ENCODE measurements at places on chromosomes 6 and 20. TPM values are rescaled to one million over a fixed set of nuclear protein-coding genes. Genes with fewer than 3 reads are reported as not detected.
A peak's percentile ranks its signal among the peaks of the same experiment; 100 is the strongest.

Gene LINC00237
- not detected for total RNA-seq

Gene PCIF1
- total RNA-seq: 43.1 TPM

Gene SLC2A10
- 7.1 TPM for total RNA-seq

Gene CCN6
- total RNA-seq: 6.7 TPM

Gene ASIP
- not detected for total RNA-seq

Gene C6orf58
- total RNA-seq: not detected

DNA sequence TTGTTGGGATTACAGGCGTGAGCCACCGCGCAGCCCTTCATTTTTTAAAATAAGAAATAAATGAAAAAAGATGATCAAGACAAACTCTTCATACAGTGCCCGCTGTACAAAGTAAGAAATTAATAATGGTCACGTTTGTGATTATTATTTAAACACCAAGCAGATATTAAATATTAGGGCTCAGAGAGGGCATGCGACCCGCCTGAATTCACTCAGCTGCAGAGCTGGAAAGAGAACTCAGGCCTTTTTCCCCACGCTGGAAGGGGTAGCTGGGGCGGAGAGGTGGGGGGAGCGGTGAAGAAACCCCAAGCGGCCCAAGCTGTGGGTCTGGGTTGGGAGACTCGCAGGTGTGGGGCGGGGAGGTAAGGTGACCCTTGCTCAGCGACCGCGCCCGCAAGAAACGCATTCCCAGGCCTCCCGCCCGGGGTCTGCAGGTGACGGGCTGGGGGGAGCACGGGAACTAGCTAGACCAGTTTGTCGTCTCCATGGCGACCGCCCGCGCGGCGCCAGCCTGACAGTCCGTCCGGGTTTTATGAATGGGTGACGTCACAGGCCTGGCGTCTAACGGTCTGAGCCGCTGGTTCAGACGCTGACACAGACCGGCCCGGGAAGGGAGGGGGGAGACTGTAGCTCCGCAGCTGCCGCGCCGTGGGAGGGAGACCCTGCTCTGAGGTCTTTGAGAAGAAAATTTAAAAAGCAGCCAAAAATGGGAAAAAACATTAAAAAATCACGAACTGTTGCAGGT, 1.1 kb upstream of the ID1 start:
- peaks cover 12% of the 10 kb centered on the region for H3K4me1 ChIP-seq
- peak; percentile 99 for DNase-seq
- no peaks in the 10 kb centered on the region for H3K27me3 ChIP-seq

DNA sequence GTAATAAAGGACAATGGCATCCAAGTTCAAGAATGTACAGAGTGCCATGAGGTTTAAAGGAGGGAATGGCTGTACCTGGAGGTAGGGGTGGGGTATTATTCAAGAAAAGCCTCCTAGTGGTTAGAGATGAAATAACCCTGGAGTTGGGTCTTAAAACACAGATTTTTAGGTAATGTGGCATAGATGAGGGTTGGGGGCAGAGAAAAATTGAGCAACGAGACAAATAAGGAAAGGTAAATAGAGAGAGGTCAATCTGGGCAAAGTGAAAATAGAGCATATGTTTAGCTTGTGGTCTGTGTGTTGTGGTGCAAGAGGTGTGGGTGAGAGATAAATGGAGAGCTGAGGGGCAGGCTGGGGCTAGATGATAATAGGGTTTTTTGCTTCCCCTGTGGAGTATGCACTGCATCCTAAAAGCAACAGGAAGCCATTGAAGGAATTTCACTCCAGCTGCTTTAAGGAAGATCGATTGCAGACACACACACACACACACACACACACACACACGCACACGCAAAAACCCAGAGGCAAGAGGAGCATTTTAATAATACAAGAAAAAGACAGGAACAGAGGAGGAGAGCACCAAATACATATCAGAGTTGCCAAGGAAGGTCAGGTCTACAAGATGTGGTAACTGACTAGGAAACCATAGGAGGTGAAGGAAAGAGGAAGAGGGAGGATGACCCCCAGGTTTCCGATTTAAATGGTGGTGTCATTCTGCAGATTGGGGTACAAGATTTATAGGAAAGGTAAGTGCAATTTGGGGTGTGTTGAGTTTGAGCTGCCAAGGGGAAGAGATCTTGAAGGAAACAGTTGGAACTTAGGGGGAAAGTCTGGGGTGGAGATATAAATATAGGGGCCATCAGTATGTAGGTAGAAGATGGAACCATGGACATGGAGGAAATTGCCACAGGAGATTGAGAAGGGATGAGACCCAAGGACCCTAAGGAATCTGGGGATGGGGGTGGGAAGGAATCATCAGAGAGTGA, 31.3 kb upstream of the ADGRF1 start:
- H3K4me1 ChIP-seq: no peaks in the 10 kb centered on the region
- H3K27ac ChIP-seq: no peak overlapping the region
- H3K36me3 ChIP-seq: no peaks in the 10 kb centered on the region
- H3K27me3 ChIP-seq: no peaks in the 10 kb centered on the region
- DNase-seq: no peak

DNA sequence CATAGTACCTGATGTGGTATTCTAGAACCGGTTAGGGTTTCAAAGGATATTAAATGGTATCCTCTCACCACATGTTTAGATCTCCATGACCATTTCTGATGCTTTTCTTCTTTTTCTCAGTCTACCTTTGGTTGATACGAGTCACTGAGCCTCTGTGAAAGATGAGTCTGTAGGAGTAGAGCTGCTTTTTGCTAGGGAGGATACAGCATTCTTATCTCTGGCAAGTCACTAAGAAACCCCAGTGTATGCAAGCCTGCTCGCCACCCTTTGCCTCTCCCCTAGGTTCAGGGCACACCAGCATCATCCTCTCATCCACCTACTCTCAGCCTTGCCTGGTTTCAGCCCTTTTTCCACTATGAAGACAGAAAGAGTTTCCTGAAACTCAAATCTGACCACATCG, 89.9 kb downstream of the MTFR2 start:
- no peak overlapping the region for H3K27ac ChIP-seq
- no peaks in the 10 kb centered on the region for H3K27me3 ChIP-seq
- no peaks in the 10 kb centered on the region for H3K4me1 ChIP-seq
- no peak overlapping the region for H3K4me3 ChIP-seq
- DNase-seq: peak; percentile 44

DNA sequence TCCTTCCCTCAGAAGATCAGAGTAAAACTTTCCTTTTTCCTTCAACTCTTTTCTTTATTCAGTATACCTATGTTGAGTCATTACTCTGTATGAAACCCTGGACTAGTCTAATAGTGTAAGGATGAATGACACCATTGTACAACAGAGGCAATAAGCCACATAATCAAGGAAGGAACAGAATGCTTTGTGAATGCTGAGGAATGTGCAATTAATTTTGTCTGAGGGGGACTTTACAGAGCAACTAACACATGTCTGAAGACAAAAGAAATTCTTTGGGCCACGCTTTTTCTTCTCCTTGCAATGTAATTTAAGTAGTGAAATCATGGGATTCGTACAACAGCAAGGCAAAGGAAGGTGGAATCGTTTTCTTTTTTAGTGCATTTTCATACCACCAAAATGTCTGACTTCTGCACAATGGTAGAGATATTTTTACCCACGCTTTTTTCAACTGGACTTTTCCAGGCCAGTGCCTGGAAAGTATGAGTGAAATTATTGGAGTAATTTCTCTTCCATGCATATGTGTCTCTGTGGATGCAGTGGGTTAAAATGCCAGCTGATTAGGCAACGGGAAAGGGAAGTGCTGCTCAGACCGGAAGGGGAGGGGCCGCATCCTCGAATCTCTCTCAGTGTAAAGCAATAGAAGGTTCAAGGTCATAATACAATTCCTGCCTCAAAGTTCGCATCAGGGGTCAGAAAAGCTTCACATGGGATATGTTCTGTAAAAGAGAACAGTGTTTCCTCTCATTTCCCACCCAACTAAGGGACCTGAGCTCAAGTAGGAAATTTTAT, 89.9 kb upstream of the MTHFD1L start:
- H3K36me3 ChIP-seq: peaks cover 3% of the 10 kb centered on the region
- no peak overlapping the region for H3K27ac ChIP-seq
- H3K27me3 ChIP-seq: no peaks in the 10 kb centered on the region
- H3K4me1 ChIP-seq: no peaks in the 10 kb centered on the region
- peak; percentile 37 for DNase-seq
- H3K4me3 ChIP-seq: no peak overlapping the region

DNA sequence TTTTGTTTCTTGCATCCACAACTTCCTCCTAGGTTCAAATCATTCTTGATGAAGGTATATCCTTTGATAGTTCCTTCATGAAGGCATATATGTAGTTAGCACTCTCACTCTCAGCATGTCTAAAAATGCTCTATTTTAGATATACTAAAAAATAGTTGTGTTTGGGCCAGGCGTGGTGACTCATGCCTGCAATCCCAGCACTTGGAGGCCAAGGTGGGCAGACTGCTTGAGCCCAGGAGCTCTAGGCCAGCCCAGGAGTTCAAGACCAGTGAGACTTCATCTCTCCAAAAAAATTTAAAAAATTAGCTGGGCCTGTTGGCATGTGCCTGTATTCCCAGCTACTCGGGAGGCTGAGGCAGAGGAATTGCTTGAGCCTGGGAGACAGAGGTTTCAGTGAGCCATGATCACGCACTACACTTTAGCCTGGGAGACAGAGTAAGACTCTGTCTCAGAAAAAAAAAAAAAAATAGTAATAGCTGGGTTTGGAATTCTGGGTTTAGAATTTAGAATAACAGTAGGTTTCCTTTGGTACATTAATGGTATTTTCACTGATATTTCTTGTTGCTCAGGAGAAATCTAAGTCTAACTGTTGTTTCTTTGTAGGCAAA, 7.0 kb downstream of the SERAC1 start:
- no peaks in the 10 kb centered on the region for H3K36me3 ChIP-seq
- H3K27ac ChIP-seq: no peak overlapping the region
- no peaks in the 10 kb centered on the region for H3K27me3 ChIP-seq
- H3K4me3 ChIP-seq: no peak overlapping the region
- no peaks in the 10 kb centered on the region for H3K4me1 ChIP-seq
- DNase-seq: no peak

DNA sequence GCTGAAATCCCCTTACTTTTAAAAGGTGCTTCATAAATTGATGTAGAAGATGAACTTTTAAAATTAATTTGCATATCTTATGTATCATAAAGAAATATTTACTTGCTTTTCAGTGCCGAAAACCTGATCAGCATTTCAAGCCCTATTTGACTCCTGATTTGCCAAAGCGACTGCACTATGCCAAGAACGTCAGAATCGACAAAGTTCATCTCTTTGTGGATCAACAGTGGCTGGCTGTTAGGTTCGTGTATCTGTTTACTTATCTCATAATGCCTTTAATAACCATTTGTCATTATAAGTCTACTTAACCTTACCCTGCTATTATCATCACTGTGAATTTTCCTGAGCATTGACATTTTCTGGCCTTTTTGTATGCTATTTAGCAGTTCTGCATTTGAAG, 7.8 kb downstream of the OR2A4 start:
- H3K27ac ChIP-seq: no peak overlapping the region
- no peaks in the 10 kb centered on the region for H3K36me3 ChIP-seq
- no peak for DNase-seq
- no peak overlapping the region for H3K4me3 ChIP-seq
- no peaks in the 10 kb centered on the region for H3K27me3 ChIP-seq
- no peaks in the 10 kb centered on the region for H3K4me1 ChIP-seq

DNA sequence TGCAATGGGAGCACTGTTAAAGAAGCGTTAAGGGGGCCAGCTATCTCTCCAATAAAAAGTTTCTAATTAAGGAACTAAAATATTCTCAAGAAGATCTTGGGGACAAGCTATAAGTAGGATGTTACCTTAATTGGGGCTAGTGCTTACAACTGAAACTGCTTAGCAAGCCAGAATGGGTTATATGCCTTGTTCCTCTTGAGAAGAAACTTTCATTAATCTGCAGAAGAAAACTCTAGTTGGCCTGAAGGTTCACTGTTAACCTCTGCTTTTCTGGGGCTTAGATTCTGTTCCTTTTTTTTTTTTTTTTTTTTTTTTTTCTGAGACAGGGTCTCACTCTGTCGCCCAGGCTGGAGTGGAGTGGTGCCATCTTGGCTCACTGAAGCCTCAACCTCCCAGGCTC, 82.2 kb downstream of the BACH2 start:
- no peaks in the 10 kb centered on the region for H3K36me3 ChIP-seq
- peaks cover 23% of the 10 kb centered on the region for H3K4me1 ChIP-seq
- no peak overlapping the region for H3K27ac ChIP-seq
- no peak overlapping the region for H3K4me3 ChIP-seq

DNA sequence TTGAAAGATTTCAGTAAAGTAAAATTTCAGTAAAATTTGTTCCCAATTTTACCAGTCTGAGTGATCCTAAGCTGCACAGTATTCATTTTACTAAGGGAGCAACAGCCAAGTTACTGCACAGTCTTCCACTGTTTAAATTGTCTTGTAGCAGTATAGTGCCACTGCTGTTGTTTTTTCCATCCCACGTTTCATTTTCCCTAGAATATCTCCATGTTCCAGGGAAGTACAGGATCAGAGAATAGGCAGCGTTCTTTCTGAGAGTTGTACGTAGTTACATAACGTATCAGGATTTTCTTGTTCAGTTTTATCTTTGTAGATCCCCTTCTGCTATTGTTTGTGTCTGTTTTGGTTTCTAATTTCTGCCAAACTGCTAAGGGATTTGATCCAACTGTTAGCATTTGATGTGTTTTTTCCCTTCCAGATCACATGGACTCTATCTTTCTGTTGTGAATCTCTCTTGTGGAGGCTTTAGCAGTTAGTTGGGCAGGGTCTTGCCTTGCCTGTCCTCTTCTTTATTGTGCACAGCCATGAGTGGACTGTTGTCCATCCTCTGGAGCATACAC, 38.4 kb downstream of the BCKDHB start:
- no peaks in the 10 kb centered on the region for H3K27me3 ChIP-seq
- no peak for DNase-seq

GRCh38 chr6:138555421-138555988, 56.2 kb upstream of the NHSL1 start:
- DNase-seq: peak; percentile 68
- peaks cover 5% of the 10 kb centered on the region for H3K4me1 ChIP-seq
- H3K36me3 ChIP-seq: no peaks in the 10 kb centered on the region
- H3K4me3 ChIP-seq: no peak overlapping the region

GRCh38 chr6:152018876-152019275, 211.4 kb downstream of the ESR1 start:
- H3K4me3 ChIP-seq: no peak overlapping the region
- H3K27ac ChIP-seq: no peak overlapping the region
- H3K4me1 ChIP-seq: no peaks in the 10 kb centered on the region
- no peaks in the 10 kb centered on the region for H3K36me3 ChIP-seq
- no peaks in the 10 kb centered on the region for H3K27me3 ChIP-seq
- no peak for DNase-seq

DNA sequence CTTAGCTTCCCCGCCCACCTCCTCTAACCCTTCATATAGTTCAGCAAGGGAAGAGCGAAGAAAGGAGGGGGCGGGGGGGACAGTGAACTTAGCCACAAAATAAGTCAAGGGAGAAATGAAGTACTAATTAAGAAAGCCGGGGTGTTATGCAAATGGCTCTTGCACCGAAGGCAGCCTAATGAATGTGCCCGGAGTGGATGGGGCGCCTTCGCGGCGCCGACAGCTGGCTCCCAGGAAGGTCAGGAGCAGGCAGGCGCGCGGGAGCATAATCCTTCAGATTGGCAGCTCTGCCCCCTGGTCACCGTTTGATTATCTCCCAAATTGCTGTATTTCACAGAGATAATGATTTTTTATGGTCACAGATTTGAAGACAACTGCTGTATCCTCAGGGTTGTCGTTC, 395.1 kb downstream of the TFAP2B start:
- H3K4me3 ChIP-seq: peak overlapping the region; percentile 18
- no peaks in the 10 kb centered on the region for H3K27me3 ChIP-seq
- no peak overlapping the region for H3K27ac ChIP-seq
- no peak for DNase-seq
- no peaks in the 10 kb centered on the region for H3K36me3 ChIP-seq
- H3K4me1 ChIP-seq: no peaks in the 10 kb centered on the region

GRCh38 chr20:35637276-35637675, 21.6 kb downstream of the SPAG4 start:
- H3K36me3 ChIP-seq: no peaks in the 10 kb centered on the region
- no peak overlapping the region for H3K27ac ChIP-seq
- no peak for DNase-seq
- H3K4me3 ChIP-seq: no peak overlapping the region

Data from kidney (tissue), 22 donors.